ENCODE measurements at places on chromosomes 11 and 22.

- no peak for DNase-seq
Observed at GRCh38 chr11:86571273-86571948, 101.0 kb downstream of the ME3 start.

GRCh38 chr11:72048766-72049460 lies 31.4 kb downstream of the NUMA1 start:
- no peak for DNase-seq

DNA sequence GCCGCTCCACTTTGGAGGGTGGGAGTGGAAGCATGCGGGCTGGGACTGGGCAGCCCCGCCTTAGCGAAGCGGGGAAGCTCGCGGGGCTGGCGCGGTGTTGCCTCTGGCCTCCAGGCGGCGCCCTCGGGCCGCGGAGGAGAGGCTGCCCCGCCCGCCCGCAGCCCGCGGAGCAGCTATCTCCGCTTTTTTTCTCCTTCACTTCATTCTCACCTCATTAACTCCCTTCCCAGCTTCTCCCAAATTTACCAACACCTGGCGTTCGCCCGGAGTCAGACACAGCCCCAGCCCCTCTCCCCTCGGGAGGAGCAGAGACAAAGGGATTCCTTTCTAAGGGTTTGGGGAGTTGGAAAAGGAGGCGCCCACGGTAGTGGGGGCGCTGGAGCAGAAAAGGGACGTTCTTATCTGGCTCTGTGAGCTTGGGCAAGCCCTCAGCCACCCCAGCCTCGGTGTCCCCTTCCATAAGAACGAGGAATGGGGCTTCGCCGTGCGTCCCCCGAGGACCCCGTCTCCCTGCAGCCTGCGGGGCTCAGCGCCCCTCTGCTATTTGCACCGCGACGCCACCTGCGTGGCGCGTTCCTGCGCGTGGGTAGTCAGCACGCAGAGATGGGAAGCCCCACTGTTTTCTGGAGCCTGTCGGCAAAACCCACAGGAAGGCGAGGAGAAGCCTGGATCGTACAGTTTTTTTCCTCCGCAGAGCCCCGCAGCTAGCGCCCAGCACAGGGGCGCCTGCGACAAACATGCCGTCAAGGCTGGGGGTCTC lies 1.5 kb upstream of the WNT11 start:
- peak; percentile 74 for DNase-seq

- no peak for DNase-seq
Observed at GRCh38 chr22:32846780-32847491, 45.4 kb downstream of the TIMP3 start.
